ENCODE measurements at places on chromosomes 4 and X.

DNA sequence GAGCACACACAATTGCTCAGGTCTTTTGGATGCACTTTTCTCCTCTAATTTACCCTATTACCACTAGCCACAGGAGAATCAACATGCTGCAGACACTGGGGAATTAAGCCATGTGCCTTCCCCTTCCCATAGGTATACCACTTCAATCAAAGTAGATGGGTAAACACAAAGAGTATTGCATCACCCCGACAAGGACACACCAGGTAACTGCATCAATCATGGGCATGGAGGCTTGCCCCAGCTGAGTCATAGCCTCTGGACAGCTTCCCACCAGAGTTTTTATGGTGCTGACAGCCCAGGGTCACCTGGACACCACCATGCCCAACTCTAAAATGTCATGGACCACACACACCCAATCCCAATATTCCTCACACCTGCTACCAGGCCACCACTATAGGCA lies 197.2 kb upstream of the AR start:
- DNase-seq, result no peak

- no peak for DNase-seq
These were observed 248.9 kb downstream of the TLL1 start for GRCh38 chr4:166121897-166122296.

- DNase-seq, result no peak
These were observed 321.6 kb downstream of the PPP3CA start for GRCh38 chr4:101025755-101026154.

DNA sequence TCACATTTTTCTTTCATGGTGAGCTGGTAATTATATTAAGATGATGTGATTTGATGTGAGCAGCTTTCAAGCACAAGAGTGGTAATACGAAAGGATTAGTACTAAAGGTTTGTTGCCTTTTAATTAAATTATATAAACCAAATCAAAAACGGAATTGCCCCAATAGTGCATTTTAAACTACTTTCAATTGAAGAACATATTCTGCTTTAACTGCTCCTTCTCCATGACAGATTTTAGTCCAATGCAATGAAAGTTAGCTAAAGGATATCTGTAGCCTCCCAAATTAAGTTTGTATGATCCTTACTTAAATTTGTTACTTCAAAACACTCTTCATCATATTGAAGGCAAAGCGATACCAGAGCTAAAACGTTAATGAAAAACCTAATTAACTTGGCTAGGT lies 447.1 kb upstream of the AMOT start:
- no peak for DNase-seq

GRCh38 chr4:98203332-98204235 lies 57.6 kb upstream of the RAP1GDS1 start:
- no peak for DNase-seq

- no peak for DNase-seq
These were observed 165.8 kb downstream of the NSUN7 start for GRCh38 chr4:40915318-40916217.

DNA sequence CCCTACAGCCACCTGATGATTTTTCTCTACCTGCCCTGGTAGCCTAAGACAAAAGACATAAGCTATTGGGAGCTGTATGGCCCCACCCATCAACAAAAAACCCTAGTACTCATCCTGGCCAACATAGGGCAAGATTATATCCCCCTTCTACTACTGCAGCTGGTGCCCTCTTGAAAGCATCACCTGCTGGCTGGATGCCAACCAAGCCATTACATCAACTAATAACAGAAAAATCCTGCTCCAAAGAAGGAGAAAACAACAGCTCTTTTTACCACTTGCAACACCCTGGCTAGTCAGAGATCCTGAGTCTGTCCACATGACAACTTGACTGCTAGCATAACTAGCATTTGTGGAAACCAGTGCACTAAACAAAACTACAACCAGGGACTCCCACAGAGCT lies 43.6 kb upstream of the UPRT start:
- no peak for DNase-seq

- DNase-seq, result no peak
These were observed 14.2 kb downstream of the GRPR start for GRCh38 chrX:16137416-16138107.

DNA sequence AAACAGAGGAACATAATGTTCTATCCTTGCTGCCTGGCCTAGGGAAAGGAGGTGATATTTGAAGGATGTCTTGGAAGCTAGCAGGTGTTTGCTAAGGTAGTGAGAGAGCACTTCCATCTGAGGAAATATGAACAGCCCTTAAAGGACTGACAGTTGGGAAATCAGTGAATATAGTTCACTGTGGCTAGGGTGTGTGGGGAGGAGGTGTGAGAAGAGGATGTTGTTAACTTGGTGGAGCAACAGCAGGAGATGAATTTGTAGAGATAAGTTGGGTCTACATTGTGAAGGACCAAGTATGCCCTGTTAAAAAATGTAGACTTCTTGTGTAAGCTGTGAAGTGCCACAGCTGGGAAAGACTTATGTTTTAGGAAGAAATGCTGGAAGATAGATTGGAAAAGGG lies 25.5 kb downstream of the TBC1D19 start:
- DNase-seq, result no peak

GRCh38 chr4:36758312-36759178 lies 477.1 kb downstream of the DTHD1 start:
- no peak for DNase-seq

GRCh38 chrX:96578781-96579180 lies 105.9 kb upstream of the DIAPH2 start:
- DNase-seq, result no peak

DNA sequence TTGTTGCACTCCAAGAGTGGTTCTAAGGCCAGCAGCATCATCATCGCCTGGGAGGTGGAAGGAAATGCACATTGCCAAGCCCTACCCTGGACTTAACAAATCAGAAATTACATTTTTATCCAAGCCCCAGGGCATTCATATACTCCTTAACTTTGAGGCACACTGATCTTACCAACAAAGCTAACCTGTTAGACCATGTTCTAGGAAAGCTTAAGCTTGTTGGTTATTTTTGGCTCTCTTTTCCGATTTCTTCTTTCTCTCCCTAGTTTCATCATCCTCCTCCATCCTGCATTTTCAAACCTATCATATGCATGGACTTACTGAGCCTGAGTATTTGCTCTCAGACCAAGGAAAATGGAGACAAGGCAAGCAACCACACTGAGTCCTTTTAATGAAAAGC lies 133.4 kb downstream of the OPHN1 start:
- DNase-seq, result no peak

GRCh38 chr4:73459048-73459421 lies 22.5 kb upstream of the AFM start:
- DNase-seq, result no peak

- DNase-seq, result no peak
These were observed 78.7 kb downstream of the CLNK start for GRCh38 chr4:10605746-10606482.

GRCh38 chr4:173357939-173358338 lies 12.8 kb upstream of the SAP30 start:
- DNase-seq, result no peak

GRCh38 chr4:6641971-6642320 lies 1.5 kb downstream of the MRFAP1 start:
- DNase-seq, result no peak

DNA sequence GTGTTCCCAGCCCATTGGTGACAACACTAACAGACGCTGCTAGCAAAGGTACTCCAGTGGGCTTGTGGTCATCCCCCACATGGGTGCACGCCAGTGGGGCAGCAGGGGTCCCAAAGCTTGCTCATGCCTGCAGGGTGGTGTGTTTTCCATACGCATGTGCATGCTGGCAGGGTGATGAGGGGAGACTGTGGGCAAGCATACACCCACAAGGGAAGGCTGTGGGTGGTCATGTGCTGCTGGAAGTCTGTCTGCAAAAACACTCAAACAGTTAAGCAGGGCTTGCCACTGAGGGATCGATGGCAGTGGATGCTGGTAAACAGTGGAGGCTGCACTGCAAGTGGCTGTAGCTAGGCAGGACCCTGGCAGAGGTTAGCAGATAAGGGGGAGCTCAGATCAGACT lies 79.9 kb downstream of the FAAH2 start:
- no peak for DNase-seq

- no peak for DNase-seq
These were observed 77.2 kb downstream of the FHIP1A start for GRCh38 chr4:151486168-151486567.

DNA sequence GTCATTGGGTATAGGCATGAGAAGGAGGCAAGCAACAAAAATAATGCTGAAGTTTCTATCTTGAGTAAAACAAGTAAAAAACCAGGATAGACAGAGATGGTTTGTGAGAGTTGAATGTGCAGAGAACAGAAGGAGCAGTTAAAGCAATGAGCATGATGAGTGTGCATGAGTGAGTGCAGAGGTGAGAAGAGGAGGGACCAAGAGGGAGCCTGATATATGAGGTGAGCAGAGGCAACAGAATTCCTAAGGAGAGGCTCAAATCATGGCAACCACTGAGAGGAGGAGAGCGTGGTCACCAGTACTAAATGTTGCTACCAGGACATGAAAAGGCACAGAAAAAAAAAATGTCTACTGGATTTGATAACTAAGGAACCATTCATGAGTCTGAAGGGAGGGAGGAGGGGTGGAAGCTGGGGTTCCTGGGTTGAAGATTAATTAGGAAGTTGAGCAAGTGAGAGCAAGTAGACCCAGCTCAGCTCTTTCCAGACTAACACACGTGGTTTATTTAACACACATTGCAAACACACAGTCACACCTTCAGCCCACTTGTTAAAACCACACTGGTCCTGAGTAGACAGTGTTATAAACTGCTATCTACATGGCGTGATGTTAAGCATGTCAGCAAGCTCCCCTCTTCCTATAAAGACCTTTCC lies 69.0 kb upstream of the IQCM start:
- no peak for DNase-seq

DNA sequence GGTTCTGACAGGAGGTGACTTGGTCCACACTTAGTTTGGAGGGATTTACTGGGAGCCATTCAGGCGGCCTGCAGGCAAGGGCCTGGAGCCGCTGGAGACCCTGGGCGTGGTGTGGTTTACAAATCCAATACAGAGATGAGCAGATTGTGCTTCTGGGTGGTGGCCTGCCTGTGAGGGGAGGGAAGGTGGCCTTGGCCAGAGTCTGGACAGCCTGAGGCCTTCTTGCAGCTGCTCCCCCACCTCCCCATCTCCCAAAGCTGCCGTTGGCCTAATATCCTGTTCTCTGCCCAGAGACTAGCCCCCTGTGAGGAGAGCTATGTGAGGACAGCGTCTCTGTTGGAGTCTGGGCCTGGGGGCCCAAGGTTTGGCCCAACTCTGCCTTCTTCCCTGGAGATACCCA lies 163.9 kb upstream of the MAMLD1 start:
- no peak for DNase-seq

DNA sequence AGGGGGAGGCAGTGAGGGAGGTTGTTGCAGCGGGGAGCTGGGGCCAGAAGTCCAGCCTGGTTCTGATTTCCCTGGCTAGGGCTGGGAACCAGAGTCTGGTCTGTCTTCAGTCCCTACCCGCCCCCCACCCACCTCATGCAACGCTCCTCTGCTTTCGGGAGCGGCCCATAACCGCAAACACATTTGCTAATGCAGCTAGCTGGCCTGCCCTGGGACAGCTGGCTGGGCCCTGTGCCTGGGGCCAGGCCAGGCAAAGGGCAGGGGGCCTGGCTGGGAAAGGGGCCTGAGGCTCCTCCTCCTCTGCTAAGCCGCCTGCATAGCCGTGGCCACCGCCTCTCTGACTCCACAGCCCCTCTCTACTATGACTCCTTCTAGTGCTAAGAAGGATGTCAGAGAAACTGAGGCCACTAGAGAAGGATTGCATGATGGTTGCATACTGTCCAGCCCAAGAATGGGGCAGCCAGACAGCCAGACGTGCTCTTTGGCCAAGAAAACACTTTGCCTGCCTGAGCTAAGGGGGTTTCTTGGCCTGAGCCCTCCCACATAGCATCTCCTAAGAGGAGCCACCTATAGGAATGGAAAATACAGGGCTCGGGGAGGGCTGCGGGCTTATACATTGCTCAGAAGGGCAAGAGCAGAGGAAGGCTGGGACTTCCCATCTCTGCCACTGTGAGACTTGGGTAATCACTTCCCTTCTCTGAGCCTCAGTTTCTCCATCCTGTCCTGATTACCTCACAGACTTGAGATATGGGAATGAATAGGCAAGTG lies 76.9 kb downstream of the PJA1 start:
- no peak for DNase-seq

- DNase-seq, result no peak
These were observed 29.9 kb downstream of the NSD2 start for GRCh38 chr4:1901127-1901526.

GRCh38 chr4:159283696-159284095 lies 180.8 kb downstream of the RAPGEF2 start:
- DNase-seq, result no peak

DNA sequence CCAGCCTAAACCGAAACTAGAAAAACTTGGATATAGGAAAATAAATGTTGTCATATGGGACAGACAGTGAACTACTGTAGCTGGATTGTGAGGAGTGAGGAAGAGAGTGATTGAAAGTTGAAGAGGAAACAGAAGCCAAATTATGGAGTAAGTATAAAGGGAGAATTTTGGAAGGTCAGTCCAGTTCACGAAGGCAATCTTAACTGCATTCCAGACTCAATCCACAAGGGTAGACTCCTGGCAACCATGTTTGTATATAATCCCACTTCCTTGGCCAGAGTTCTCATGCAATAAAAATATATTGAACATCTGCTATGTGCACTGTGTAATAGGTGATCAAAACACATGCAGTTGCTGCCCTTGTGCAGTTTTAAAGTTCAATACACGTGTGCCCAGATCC lies 58.6 kb upstream of the CAMK2D start:
- DNase-seq, result no peak

DNA sequence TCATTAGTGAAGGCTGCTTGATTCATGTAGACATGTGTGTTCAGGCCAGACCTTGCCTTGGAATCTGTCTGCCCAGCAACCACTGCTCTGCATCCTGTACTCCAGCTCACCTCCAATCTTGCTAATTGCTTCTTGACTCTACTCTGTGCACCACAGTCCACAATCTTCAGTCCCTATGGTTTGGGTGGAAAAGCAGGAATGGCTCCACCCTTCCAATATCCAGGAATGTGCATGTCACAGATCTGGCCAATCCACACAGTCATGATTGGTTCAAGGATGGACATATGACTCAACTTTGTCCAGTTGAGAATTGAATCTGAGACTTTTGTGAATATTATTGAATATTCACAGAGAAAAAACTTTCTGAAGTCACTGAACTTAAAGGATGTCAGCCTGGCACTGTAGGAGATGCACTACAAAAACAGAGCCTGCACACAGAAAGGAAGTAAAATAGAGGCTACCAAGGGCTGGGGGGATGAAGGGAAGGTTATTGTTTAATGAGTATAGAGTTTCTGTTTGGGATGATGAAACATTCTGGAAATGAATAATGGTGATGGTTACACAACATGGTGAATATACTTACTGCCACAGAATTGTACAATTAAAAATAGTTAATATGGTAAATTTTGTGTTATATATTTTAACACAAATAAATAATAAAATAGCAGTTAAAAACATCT lies 161.3 kb upstream of the USP38 start:
- DNase-seq, result no peak

DNA sequence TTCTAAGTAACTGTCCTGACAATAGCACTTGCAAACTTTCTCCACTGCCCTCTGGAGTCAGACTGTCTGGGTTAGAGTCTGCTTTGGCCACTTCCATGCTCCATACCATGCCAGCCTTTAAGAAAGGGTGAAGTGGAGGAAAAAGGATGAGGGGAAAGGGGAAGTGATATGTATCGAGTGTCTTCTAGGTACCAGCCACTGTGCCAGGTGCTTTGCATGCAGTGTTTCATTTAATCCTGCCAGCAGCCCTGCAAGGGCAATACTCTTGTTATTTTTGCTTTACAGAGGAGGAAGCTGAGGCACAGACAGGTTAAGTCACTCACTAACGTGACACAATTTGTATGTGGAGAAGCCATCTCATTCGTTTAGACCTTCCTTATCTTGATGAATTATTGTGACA lies 55.6 kb downstream of the RTL9 start:
- DNase-seq, result no peak

GRCh38 chr4:20195071-20195885 lies 56.4 kb upstream of the SLIT2 start:
- no peak for DNase-seq

Data from CMK (cell line).